ENCODE measurements at places on chromosomes 4 and X.
A peak's percentile ranks its signal among the peaks of the same experiment; 100 is the strongest.

DNA sequence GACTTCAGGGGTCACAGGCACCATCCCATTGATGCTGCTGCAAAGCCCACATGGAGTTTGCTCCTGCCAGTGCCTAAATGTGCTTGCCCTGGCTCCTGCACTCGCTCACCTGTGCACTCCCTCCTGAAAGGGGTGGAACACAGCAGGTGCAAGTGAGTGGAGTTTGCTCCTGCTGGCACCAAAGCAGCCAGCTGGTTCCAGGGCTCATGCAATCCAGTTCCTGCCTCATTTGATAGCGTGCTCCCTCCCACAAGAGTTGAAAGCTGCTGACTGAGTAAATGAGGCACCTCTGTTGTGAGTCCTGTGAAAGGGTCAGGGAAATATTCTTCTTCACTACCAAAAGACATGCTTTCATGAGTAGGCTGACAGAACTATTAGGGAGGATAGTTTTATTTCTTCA, 30.5 kb downstream of the CXCL8 start:
- no peak for DNase-seq

GRCh38 chrX:49039598-49040375, 3.4 kb downstream of the TFE3 start:
- DNase-seq: peak; percentile 85

DNA sequence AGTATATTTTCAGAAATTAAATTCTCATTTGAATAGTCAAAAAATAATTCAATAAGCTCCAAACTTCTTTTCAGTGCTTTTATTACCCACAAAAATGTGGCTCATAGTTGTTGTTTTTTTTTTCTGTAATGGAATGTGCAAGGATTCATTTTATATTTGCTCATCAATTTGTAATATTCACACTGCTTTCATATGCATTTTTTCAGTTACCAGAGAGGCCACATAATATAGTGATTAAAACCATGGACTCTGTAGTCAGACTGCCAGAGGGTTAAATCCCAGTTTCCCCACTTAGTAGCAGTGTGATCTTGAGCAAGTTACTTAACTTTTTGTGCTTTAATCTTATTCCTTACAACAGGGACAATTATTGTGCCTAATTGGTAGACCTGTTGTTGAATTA, 64.5 kb downstream of the FAM9B start:
- no peak for DNase-seq

- peak; percentile 48 for DNase-seq
These were observed 134.0 kb downstream of the HTR2C start for GRCh38 chrX:114717921-114718320.

DNA sequence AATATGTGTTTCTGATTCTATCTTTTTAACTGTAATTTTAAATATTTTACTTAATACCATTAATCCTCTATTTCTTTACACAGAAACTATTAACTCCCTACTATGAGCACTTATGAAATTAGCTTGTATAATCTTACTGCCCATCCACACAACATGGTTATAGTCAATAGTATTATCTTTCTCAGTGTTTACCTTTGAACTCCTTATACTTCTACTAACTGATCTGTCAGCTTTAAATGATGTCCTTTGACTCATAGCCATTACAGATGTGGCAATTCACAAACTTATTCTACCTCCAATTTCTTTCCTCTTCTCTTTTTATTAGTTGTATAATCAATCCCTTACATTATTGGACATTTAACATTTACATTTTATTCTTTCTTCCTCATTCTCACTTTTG, 5.5 kb downstream of the SEC31A start:
- no peak for DNase-seq

DNA sequence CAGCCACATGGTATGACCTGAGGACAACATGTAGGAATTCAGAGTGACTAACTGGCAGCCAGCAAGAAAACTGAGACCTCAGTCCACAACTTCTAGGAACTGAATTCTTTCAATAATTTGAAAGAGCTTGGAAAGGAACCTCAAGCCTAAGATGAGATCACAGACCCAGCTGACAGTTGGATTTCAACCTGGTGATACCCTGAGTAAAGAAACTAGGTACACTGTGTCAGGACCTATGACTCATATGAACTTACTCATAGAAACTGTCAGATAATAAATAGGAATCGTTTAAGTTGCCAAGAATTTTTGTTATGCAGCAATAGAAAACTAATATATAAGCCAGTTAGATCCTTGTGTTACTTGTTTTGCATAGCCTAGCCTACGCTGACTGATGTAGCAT, 102.4 kb upstream of the DCAF12L1 start:
- no peak for DNase-seq

DNA sequence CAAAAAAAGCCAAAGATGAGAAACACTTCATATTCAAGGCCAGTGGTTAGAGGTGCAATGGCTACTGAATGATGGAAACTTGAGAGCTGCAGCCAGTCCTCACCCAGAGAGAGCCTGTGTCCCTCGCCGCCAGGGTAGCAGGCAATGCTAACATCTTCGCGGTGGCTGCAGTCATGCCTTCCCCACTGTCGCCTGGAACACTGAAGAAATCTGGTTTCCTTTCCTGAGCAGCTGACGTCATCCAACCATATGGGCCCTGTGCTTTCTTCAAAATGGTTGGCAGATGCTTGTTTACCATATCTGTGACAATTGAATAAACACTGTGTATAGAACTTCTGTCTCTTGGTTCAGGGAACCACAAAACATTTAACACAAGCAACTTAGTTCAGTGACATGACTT, 39.7 kb downstream of the PRSS12 start:
- DNase-seq: no peak

DNA sequence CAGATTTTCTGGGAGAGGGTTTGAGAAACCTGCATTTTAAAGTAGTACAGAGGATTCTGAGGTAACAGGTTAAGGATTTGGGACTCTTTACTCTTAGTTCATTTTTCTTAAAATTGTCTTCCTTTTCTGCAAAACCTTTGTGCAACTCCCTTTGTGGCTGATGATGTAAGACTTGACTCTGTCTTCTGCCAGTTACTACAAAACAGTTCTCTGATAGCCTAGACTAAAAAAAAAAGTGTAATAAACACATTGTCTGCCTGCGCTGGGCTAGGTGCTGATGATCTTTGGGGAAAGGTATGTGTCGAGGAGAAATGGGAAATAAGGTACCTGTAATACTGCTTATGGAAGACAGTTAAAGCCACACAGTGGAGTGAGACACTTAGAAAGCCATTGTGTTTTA, 28.7 kb downstream of the IL13RA1 start:
- no peak for DNase-seq

- DNase-seq: no peak
These were observed 26.6 kb upstream of the SNCA start for GRCh38 chr4:89863533-89863932.

DNA sequence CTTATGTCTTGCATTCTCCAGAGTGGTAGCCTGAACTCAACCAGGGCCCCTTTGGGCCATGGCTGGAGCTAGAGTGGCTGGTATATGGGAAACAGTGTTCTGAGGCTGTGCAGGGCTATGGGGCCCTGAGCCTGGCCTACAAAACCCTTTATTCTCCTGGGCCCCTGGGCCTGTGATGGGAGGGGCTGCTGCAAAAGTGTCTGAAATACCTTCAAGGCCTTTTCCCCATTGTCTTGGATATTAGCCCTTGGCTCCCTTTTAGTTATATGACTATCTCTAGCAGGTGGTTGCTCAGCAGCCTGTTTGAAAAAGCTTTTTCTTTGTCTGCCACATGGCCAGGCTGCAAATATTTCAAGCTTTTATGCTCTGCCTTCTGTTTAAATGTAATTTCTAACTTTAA, 22.5 kb downstream of the APOOL start:
- no peak for DNase-seq

DNA sequence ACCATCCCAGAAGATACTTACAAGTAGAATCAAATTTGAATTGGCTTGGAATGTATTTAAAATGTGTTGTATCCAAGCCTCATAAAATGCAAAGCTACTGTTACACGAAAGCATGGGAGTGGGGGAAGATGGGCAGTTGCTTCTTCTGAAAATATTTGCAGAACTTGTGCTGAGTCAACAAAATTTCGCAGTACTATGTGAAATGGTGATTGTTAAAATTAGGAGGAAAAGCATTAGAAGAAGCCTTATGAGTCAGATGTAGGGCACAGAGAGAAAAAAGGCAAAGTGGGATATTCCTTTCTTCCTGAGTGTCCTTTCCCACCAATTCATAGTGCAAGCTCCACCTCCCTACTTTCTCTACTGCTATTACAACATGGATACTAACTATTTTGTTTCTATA, 332.7 kb downstream of the PRDM5 start:
- DNase-seq: no peak

GRCh38 chrX:74405973-74406489, 15.3 kb upstream of the SLC16A2 start:
- DNase-seq: no peak

- DNase-seq: no peak
These were observed 82.1 kb downstream of the FAM53A start for GRCh38 chr4:1601852-1602654.

DNA sequence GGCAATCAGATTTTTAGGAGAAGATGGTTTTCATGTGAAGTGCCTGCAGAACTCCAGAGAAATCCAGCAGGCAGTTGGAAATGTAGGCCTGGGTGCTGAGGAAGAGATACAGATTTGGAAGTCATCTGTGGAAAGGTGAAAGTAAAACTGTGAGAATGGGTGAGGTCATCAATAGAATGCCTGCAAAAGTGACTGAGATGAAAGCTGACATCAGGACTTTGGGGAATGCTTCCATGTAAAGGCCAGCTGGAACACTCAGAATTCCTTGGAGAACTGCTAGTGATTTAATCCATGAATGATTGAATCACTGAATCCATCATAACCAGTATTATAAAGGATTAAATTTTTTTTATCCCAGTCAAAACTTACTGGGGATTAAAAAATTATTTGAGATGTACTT, 124.5 kb upstream of the GIMD1 start:
- no peak for DNase-seq

- DNase-seq: no peak
These were observed 5.3 kb upstream of the RASL11B start for GRCh38 chr4:52856801-52857200.

- DNase-seq: no peak
These were observed 180.8 kb downstream of the VEGFC start for GRCh38 chr4:176611951-176612350.

- no peak for DNase-seq
These were observed 393.9 kb upstream of the CTSO start for GRCh38 chr4:156347412-156348075.

DNA sequence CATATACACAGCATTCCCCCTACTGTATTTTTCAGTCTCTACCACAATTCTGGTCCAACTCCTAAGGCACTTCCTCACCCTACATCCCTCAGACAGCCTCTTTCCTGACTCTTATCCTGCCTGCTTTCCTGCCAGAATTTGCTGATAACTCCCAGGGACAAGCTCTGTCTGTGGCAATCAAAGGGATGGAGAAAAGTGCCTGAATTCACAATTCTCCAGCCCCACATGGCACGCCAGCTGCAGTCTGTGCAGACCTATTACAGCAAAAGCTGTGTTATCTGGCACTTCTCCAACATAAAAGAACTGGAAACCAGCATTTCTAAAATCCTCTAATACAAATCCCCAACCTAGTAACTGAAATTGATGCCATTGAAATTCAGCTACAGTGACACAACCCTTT, 404.8 kb downstream of the KLHL13 start:
- no peak for DNase-seq

All from WTC11 (cell line).